ENCODE measurements at places on chromosomes 13 and 19. TPM values are rescaled to one million over a fixed set of nuclear protein-coding genes. Genes with fewer than 3 reads are reported as not detected.

GRCh38 chr19:8046569-8047165 is 5.9 kb upstream of the CCL25 start:
- H3K36me3 ChIP-seq = no peaks in the 10 kb centered on the region
- H3K4me3 ChIP-seq = no peak overlapping the region
- no peak overlapping the region for H3K27ac ChIP-seq
- DNase-seq = no peak

- H3K4me3 ChIP-seq = no peak overlapping the region
- H3K27ac ChIP-seq = no peak overlapping the region
- no peaks in the 10 kb centered on the region for H3K27me3 ChIP-seq
- H3K4me1 ChIP-seq = no peaks in the 10 kb centered on the region
- H3K36me3 ChIP-seq = no peaks in the 10 kb centered on the region
- DNase-seq = no peak
Observed at GRCh38 chr13:90633849-90634248, 713.6 kb upstream of the MIR17HG start.

GRCh38 chr19:50434525-50434924 is 1.8 kb downstream of the MYBPC2 start:
- DNase-seq = no peak
- H3K27me3 ChIP-seq = peaks cover 9% of the 10 kb centered on the region
- no peak overlapping the region for H3K4me3 ChIP-seq
- no peak overlapping the region for H3K27ac ChIP-seq
- peaks cover 13% of the 10 kb centered on the region for H3K4me1 ChIP-seq
- no peaks in the 10 kb centered on the region for H3K36me3 ChIP-seq

- no peaks in the 10 kb centered on the region for H3K27me3 ChIP-seq
- no peak overlapping the region for H3K27ac ChIP-seq
- DNase-seq = no peak
- H3K4me3 ChIP-seq = no peak overlapping the region
Observed at GRCh38 chr13:105587786-105588185, 947.7 kb downstream of the EFNB2 start.

DNA sequence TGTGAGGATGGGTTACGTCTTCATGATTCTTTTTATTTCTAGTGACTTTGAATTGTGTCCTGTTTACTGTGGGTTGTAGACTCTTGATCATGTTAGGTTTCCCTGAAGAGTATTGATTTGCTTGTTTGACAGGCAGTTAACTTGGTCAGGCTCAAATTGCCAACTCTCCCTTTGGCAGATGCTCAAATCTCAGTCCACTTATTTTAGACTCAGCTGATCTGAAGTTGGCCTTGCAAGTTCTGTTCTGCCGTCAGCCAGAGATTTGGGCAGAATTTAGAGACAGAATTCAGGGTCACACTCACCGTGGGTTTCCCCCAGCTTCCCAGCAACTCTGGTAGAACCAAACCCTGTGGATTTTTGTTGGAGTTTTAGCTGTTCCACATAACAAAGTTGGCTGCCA is 71.6 kb upstream of the TEX29 start:
- H3K27me3 ChIP-seq = no peaks in the 10 kb centered on the region
- DNase-seq = no peak
- H3K4me1 ChIP-seq = peaks cover 10% of the 10 kb centered on the region
- H3K4me3 ChIP-seq = no peak overlapping the region
- H3K36me3 ChIP-seq = peaks cover 24% of the 10 kb centered on the region

DNA sequence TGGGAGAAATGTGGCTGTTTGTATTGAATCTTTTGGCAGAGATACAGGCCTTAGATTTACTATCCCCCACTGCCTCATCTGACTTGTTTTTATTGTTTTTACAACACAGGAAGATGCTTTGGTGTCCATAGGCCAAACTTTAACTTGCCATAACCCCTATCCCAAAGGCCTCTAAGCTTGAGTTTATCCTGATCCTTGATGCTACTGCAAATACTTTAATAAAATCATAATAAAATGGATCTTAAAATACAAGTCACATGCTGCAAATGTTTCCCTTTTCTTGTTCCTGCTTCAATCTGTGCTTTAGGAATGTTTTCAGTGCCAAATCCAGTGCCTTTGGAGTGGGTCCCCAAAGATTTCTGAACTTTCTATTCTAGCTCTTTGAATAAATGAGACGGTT is 770.6 kb downstream of the DACH1 start:
- H3K4me3 ChIP-seq = no peak overlapping the region
- DNase-seq = no peak

- H3K4me1 ChIP-seq = peaks cover 19% of the 10 kb centered on the region
- no peak overlapping the region for H3K27ac ChIP-seq
- DNase-seq = no peak
- H3K4me3 ChIP-seq = no peak overlapping the region
Observed at GRCh38 chr13:74922963-74923362, 559.0 kb downstream of the TBC1D4 start.

DNA sequence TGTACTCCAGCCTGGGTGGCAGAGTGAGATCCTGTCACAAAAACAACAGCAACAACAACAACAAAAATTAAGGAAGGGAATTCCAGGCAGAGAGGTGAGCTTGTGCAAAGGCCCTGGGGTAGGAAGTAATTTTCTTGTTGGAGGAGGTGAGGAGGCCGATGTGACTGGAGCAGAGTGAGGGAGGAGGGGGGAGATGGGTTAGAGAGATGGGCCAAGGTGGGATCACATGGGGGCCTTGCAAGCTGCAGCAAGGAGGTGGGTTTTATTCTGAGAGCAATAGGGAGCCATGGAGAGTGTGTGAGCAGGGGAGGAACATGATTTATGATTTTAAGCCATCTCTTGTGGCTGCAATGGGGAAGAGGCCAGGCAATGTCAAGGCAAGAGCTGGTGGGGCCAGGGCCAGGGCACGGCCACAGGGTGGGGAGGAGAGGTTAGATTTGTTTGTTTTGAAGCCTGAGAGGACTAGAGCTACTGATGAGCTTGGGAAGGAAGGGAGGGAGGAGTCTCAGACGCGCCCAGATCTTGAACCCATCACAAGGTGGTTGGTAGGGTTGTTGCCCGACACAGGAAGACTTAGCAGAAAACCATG is 12.5 kb upstream of the COMP start:
- no peak for DNase-seq
- H3K4me1 ChIP-seq = no peaks in the 10 kb centered on the region
- no peak overlapping the region for H3K4me3 ChIP-seq
- peaks cover 4% of the 10 kb centered on the region for H3K27me3 ChIP-seq

ZNF208 gene
- polyA plus RNA-seq = not detected

VN1R4 gene
- polyA plus RNA-seq = not detected

FFAR3 gene
- polyA plus RNA-seq = not detected

UCHL3 gene
- polyA plus RNA-seq = 34.5 TPM

All from immature natural killer cell (primary cell).